ENCODE measurements at places on chromosomes 12 and 14.

- DNase-seq: no peak
Observed at GRCh38 chr14:78967111-78967809, 797.1 kb downstream of the NRXN3 start.

DNA sequence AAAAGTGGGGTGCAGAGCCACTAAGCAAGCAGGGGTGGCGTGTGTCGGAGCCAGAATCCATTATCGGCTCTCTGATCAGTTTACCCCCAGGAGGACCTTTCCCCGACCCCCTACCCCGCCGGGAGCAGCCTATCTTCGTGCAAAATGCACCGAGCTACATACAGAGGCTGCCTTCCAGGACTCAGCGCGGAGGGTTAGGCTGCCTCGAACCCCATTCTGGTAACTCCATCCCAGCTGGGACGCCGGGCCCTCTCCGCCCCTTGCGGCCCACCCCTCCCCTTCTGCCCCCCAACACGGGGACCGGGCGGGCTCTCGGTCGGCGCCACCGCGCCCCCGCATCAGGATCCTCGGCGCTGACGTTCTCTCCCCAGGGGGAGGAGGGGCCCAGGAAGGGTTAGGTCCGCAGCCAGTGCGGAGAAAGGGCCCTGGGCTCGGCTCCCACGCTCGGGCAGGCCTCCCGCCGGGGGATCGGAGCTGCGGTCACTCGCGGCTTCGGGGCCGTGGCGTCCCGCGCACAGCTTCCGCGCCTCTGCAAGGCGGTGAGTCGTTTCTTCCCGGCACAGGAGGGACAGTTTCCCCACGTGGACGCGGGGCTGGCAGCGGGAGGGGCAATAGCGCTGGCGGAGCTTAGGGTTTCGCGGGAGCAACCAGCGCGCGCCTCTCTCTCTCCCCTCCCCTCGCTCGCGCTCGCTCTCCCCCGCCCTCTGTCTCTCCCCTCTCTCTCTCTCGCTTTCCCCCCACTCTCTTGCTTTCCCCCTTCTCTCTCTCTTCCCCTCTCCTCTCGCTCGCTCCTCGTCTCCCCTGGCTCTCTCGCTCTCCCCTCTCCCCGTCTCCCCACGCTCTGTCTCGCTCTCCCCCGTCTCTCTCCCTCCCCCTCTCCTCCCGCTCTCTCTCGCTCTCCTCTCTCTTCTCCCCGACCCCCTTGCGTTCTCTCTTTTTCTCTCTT is 12.5 kb upstream of the MAP3K9 start:
- DNase-seq: peak; percentile 46

GRCh38 chr14:100067481-100067880 is 2.3 kb downstream of the EVL start:
- DNase-seq: no peak

GRCh38 chr14:103624860-103625259 is 4.2 kb upstream of the KLC1 start:
- no peak for DNase-seq

- DNase-seq: no peak
Observed at GRCh38 chr12:117836476-117836875, 132.3 kb downstream of the KSR2 start.

DNA sequence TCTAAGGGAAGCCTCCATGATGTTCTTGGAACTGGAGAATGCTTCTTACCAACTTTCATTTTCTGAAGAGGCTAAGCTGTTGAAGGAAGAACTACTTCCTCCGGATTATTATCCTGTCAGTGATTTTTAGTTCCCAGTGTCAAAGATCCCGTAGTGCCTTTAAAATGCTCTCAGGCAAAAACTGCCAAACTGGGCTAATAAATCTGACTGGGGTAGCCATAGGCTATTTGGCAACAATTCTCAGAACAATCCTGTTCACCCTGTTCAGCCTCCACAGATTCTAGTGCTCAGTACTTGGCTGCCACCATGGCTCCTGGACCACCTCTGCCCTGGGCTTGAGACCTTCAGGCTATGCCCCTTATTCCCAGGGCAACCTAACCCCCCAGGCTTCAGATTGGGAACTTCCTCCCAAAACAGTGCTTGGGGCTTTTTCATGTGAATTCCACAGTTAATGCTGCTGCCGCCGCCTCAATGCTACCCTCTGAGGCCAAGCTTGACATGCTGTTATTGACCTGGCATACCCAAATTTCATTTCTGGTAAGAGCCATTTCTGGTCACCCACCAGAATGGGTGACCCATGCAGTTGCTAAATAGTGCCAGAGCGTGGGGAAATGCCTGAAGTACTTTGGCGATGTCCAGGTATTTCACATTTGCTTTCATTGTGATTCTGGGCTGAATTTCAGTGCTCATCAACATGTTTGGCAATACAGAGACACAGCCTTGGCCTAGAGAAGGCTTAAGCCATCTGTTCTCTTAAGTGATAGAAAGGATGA is 110.0 kb upstream of the ARHGAP5 start:
- no peak for DNase-seq

- DNase-seq: no peak
Observed at GRCh38 chr14:26867171-26867757, 269.4 kb upstream of the NOVA1 start.

GRCh38 chr12:7017870-7018349 is 366 bp downstream of the LPCAT3 start:
- DNase-seq: no peak

GRCh38 chr14:28077021-28077420 is 689.6 kb upstream of the FOXG1 start:
- DNase-seq: no peak

DNA sequence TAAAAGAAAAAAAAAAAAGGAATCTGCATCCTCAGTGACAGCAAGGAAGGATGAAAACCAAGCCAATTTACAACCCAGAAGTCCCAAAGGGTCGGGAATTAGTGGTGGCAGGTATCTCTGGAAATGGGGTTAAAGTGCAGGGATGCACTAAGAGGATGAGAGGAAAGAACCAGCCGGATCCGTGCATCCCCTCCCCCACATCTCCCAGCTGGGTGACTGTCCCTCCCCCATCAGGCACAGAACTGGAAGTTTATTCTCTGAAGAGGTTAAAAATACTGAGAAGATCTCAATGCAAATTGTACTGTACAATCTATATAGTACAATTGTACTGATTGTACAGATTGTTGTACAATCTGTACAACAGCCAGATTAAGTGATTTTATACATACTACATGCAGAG is 15.4 kb downstream of the CLMN start:
- no peak for DNase-seq

DNA sequence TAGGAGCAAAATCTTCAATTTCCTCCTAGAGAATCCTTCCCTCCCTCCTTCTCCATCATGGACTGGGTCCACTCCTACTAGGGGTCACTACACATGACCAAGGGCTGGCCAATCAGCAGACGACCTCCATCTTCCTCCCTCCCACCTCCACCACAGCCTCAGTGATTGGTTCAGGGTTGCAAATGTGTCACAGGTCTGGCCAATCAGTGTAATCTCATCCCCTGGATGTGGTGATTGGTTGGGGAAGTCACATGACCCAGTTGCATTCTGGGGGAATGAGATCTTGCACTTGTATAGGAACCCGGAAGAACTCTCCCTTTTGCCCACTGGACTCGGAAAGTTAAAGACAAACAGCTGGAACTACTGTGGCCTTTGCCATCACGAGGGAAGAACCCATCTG is 169.2 kb downstream of the PIWIL1 start:
- no peak for DNase-seq

- DNase-seq: no peak
Observed at GRCh38 chr12:57234571-57235016, 5.1 kb downstream of the SHMT2 start.

GRCh38 chr12:124746649-124747425 is 116.8 kb downstream of the SCARB1 start:
- DNase-seq: no peak

- no peak for DNase-seq
Observed at GRCh38 chr12:122979001-122979907, 1.2 kb upstream of the ARL6IP4 start.

DNA sequence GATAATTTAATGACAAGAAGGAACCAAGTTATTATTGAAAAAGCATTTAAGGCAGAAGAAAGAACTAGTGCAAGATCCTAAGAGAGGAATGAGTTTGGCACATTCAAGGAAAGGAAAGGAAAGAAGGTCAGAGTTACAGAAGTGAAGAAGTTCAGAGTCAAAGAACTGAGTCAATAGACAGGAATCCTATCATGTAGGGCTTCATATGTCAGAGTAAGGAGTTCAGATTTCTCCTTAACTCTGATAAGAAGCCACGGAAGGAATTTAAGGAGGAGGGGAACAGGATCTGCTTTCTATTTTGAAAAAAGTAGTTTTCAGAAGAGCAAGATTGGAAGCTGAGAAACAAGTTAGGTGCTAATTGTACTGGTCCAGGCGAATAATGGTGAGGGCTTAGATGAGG is 223.1 kb upstream of the FOXN3 start:
- no peak for DNase-seq

- DNase-seq: no peak
Observed at GRCh38 chr12:4001841-4002240, 128.6 kb upstream of the PARP11 start.

GRCh38 chr14:21436567-21437062 is 19.3 kb downstream of the CHD8 start:
- no peak for DNase-seq

GRCh38 chr12:108514973-108515814 is at the start of gene FICD:
FICD (plus strand) TSS chr12:108515277; CDS start chr12:108516973, 1,696 bp downstream.
- peak; percentile 99 for DNase-seq

GRCh38 chr14:100903672-100904185 is at the start of gene RTL1:
RTL1 (minus strand) TSS chr14:100903722; CDS start chr14:100884788, 18,934 bp downstream.
- DNase-seq: no peak

DNA sequence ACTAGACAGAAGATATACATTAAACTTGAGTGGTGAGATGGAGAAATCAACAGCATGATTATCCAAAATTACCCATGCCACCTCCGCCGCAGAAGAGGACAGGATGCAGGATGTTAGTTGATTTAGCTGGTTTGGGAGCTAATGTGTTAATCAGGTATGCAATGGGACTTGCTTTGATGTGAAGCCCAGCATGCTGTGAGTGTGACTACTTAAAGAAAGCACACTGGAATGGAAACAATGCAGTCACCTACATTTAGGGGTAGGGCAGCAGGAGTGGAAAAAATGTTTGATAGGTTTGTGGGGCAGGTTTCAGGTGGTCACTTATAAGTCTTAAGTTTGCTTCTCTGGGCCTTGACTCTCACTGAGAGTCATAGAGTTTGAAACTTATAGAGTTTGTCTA is 170.0 kb upstream of the DAAM1 start:
- no peak for DNase-seq

- DNase-seq: no peak
Observed at GRCh38 chr14:68596701-68597100, 196.2 kb downstream of the ZFP36L1 start.

DNA sequence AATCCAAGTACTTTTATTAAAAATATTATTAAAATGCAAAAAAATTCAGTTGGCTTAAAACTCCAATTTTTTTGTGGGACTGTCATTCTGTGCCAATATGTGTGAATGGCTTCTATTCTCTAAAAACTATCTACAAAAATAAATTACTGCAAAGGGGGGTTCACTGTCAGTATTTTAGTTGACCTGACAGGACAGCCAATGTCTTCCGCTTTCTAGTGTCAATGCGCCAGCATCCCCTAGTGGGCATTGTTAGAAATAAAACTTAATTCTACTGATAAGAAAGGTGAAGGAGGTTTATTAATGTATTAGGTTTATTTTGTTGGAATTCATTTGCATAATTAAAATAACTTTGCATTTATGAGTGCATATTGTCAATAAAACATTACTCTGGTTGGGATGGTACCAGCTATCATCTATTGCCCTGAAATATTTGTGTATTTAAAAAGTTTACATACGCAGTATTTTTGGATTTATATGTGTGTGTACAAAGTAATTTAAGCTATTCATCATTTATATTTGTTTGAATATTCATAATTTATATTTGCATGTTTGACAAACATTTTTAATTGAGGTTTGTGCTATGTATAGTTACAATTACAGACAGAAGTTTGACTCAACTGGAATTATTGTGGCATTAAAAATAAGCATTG is 527.2 kb downstream of the FLRT2 start:
- peak; percentile 30 for DNase-seq

- DNase-seq: no peak
Observed at GRCh38 chr12:94150240-94151121, 2.1 kb downstream of the PLXNC1 start.

DNA sequence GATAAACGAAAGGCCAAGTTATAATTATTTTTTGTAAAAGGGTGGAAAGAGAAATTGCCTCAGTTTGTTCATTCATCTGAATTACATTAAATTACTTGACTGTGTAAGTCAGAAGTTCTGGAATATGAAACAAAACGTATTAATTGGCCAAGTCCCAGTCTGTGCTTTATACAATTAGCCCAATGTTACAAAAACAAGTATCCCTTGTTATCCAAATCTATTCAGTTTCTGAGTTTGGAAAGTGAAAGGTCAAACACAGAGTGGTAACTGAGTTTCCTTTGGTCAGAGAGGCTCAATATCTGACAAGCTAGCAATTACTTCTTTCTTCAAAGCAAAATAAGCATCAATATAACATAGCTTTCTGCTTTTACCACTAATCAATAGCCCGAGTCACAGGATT is 62.6 kb downstream of the SPPL3 start:
- DNase-seq: no peak

All from endothelial cell (in vitro differentiated cells).